ENCODE measurements at places on chromosomes 6 and 20.

GRCh38 chr20:9180481-9181257, 111.8 kb downstream of the PLCB4 start:
- DNase-seq = no peak

GRCh38 chr6:107560657-107561056, 70.7 kb downstream of the SOBP start:
- no peak for DNase-seq

DNA sequence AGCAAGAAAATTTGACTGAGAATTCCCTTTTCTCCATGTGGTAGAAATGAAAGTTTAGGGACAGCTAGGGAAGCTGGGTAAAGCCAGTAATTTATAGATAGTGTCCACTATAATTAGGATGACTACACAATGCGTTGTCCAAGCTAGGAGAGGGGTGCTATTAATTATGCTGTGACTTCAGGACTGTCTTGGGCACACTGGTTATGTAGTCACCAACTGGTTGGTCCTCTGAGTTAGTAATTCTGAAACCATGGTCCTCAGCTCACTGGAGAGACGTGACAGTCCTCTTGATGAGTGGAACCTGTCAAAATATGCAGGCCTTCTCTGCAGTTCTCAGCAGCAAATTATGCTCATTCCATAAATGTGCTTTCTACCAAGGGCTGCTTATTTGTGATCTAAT, 94.6 kb upstream of the ENPP5 start:
- no peak for DNase-seq

DNA sequence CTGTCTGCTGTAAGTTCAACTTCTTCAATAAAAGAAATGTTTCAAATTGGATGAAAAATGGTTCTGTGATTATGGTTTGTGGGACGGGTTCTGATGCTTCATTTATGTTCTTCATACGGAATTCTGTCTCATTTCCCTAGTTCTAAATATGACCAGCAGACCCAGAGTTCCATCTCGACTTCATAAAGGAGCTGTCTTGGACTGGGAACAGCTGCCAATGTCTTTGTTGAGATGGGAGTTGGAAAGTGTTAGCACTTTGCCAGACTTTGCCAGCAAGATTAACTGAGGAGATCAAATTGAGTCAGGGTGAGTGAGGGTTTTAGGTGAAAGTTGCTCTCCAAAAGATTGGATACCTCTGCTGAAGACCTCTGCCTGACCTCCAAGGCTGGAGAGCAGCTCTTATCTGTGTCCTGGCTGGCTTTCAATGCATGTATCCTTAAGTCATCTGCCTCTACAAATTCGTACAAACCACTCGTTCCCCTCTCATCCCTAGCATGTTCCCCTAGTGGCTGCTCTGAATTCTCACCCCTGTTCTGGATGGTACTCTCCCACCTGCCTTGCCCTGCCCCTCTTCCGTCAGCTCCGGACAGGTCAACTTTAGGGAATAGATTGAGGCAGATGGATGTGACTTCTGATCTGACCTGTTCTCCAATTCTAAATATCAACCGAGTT, at the start of gene EFCAB8:
EFCAB8 (plus strand) TSS at position 223 of the 672 bp plus-strand sequence. CDS start 4,870 bp downstream, outside the sequence.
- no peak for DNase-seq

- DNase-seq = no peak
Measured at GRCh38 chr6:63391203-63391970, 71.6 kb upstream of the LGSN start.

DNA sequence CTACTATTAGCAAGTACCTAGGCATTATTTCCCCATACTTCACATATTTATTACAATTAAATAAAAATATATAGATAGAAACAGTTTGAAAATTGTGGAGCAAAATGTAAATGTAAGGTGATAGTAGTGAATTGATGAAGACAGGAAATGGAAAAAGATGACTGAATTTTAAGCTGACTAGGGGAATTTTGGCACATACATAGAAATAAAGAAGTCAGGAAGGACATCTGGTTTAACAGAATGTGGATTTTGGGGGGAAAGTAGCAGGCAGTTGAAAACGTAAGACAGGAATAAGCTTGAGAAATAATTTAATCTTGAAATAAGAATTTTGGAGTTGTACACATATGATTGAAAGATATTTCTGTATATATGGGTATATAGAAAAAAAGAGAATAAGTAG, 701.7 kb upstream of the CITED2 start:
- no peak for DNase-seq

DNA sequence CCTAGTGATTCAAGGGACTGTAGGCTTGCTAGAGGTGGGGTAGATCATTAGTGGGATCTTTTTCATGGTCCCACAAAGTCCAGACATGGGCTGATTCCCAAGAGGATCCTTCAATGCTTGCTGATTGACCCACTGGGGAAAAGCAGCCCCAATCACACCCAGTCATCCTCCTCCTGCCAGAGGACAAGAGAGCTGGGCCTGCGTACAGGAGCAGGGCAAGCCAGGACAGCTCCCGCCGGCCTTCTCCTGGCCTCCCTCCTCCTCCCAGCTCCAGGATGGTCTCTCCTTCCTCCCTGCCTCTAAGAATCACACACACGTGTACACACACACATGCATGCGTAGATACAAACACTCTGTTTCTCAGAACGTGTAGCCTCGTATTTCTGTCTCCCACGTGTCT, 27.0 kb downstream of the KCNK15 start:
- no peak for DNase-seq

DNA sequence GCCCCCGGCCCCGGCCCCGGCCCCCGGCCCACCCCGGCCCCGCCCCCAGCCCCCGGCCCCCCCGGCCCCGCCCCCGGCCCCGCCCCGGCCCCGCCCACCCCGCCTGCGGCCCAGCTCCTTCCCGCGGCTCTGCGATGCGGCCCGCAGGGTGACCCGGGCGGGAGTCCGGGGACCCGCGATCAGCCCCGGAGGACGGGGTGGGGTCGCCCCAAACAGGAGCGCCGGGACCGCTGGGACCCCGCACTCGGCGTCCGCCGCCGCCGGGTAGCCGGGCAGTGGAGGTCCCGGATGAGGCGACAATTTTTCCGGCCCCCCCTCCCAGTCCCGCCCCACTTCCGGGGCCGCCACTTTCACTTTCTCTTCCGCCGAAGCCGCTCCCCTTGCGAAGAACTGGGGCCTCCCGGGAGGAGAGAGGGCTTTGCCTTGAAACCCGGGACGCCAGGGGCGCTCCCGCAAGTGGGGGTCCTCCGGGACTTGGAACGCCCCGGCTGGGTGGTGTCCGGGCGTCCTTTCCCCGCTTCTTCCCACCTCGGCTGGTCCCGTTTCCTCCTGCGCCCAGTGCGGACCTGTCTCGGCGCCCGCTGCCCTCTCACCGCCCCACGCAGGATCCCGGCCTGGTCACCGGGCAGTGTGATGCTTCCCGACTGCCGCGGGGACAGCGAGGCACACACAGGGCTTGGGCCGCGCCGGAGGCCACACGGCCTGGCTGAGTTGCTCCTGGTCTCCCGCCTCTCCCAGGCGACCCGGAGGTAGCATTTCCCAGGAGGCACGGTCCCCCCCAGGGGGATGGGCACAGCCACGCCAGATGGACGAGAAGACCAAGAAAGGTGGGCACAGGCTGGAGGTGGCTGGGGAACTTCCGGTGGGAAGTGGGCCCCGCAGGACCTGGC, at the start of gene RBCK1:
RBCK1 (plus strand) TSS at position 347 of the 890 bp plus-strand sequence; CDS start at position 806, 459 bp downstream.
- DNase-seq = peak; percentile 93

- no peak for DNase-seq
Measured at GRCh38 chr6:37033819-37034795, 28.7 kb downstream of the FGD2 start.

GRCh38 chr20:32527447-32528055, 57.6 kb downstream of the NOL4L start:
- no peak for DNase-seq

- no peak for DNase-seq
Measured at GRCh38 chr6:16653226-16653625, 108.0 kb downstream of the ATXN1 start.

- no peak for DNase-seq
Measured at GRCh38 chr20:18031888-18032509, 25.7 kb downstream of the OVOL2 start.

DNA sequence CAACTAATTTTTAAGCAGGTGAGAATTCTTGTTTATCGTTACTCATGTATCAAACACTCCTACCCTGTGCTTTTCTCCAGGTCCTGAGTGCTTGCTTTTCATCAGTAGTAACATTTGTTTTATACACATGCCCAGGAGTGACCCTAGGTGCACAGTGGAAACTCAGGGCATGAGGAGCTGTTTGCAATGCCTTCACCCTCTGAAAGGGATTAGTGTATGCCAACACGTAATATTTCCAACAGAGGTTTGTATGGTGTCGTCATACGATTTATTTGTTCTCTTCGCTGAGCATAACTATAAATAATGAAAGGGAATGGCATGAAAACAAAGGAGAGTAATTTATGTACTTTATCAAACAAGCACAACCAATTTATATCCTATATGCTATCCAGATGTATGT, 537.4 kb upstream of the MMS22L start:
- DNase-seq = no peak

DNA sequence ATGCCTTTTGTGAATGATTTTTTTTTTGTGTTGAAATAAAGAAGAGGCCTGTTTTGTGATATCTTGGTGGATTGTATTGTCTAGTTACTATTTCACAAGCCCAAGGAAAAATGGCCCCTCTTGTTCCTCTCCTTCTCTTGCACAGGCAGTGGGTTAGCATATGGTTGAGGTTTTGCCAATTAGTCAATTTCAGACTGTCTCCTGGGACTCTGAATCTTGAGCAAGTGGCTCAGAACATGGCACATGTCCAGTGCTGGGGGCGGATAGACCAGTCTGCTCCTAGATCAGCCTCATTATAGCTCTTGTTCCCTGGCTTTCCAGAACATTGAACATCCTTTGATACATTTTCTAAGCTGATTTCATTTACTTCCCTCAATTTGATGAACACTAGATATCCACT, 589.2 kb downstream of the PHF3 start:
- DNase-seq = no peak

- no peak for DNase-seq
Measured at GRCh38 chr20:7080472-7080871, 313.0 kb downstream of the BMP2 start.

GRCh38 chr6:127458817-127459216, 372 bp downstream of the KIAA0408 start:
- DNase-seq = no peak
